ENCODE measurements at places on chromosomes 5 and 9.

- DNase-seq: no peak
Measured at GRCh38 chr5:172548981-172549687, 91.9 kb upstream of the NEURL1B start.

DNA sequence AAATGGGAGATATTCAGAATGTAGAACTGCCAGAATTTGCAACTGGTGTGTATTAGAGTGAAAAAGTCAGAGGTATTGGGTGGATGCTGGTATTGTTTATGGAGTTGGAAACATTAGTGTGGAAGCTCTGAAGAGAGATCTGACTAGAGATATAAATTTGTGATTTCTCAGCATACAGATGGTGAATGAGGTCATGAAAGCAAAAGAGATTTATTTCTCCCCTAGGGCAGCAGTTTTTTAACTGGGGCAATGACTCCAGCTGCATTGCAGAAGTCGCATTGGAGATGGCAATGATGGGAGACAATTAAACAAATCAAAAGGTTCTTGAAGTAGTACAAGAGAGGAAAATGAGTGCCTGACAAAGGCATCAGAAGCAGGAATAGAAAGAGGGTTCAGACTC is 64.9 kb downstream of the CETN3 start:
- no peak for DNase-seq

GRCh38 chr5:73393611-73394489 is 54.7 kb downstream of the FOXD1 start:
- DNase-seq: no peak

DNA sequence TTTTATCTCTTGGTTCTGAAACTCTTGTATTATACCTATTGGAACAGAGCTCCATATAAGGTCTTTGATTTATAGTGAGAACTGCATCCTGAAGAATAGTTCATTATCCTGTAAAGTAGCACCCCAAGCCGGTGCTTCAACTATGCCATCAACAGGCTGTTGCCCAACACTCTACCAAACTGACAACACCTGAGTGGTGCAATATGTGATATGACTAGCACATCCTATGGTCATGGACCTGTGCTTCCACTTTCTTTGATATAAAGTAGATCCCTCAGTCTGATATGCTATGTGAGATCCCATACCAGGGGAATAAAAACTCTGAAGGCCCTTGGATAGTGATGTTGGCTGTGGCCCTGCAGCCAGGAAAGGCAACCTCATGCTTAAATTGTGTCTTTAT is 15.8 kb downstream of the CSF2 start:
- DNase-seq: no peak

- no peak for DNase-seq
Measured at GRCh38 chr5:136004436-136004835, 24.4 kb upstream of the TGFBI start.

DNA sequence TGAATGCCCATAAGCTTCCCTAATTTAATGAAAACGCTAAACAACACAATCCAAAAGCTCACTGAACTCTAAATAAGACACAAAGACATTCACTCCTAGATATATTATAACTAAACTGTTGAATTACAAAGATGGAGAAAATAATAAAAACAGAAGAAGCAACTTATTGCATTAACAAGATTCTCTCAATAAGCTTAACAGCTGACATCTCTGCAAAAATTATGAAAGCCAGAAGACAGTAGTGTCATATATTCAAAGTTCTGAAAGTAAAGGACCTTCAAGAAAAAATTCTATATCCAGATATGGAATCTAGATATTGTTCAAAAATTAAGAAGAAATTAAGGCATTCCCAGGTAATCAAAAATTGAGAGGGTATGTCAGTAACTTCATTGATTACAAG is 957.8 kb upstream of the TYRP1 start:
- DNase-seq: no peak

DNA sequence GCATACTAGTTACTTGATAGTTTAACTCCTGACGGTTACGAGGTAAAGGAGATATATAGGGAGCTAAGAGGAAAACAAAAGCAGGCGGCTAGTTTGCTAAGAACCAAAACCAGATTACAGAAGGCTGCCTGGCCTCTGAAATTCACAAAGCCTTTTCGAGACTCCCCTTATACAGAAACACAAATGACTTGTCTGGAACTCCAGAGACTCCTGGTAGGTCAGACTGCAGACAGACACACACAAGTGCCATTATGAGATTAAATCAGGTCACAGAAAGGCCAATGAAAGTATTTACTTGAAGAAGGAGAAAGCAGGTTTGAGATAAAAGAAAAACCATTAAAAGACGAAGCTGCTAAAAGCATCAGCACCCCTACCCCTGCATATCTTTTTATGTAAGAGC is 142.5 kb upstream of the LRRTM2 start:
- no peak for DNase-seq

DNA sequence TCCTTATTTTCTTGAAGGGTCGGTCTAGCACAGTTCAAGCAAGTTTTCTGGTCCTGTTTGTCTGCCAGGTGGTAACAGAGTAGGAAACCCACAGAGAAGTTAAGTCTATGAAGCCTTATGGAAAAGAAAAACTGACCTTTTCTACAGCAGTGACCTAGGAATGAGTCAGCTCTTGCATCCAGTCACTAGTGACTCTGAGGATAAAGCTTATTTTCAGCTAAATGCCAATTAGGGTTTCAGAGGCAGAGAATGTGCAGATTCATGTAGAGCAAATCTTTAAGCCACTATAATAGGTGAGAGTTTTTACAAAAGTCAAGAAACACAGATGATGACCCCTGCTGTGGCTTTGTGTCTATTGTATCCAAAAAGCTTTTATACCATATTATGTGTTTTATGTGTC is 100.7 kb downstream of the CWC27 start:
- DNase-seq: peak; percentile 48

DNA sequence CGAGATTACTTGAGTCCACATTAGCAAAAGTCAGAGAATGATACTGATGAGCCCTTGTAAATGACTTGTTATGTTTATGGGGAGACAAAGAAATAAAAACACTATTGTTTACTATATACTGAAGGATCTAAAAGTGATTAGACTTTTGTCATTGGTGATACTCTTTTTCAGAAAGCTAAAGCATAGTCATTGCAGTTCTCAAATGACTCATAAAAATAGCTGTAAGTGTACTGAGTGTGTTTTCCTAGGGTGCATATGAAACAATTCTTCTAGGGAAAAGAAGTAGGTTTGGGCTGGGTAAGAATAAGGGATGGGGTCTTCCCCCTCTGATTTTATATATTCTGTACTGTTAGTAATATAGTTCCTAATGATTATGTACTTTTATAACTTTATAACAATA is 32.6 kb downstream of the WDR36 start:
- no peak for DNase-seq

- DNase-seq: no peak
Measured at GRCh38 chr9:122058709-122059108, 34.4 kb downstream of the TTLL11 start.

DNA sequence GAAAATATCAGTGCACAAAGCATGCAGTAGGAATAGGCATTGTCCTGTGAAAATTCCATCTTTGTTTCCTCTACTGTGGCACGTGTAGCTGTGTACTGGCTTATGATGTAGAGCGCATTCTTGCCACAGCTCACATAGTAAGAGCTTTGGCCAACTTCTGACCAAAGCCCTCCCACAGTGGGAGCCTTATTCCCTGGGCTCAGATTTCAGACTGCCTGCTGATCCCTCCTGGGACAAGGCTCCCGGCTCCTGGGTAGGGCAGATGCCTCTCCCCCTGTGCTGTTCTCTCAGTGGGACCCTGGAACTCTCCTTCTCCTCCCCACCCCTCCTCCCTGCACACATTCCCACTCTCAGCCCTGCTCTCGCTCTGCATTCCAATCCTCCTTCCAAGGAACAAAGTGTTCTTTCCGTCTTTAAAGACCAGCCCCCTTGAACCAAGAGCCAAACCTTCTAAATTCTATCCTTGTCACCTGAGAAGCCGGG is 17.5 kb downstream of the LCP2 start:
- DNase-seq: no peak

- DNase-seq: no peak
Measured at GRCh38 chr5:78500871-78501270, 140.5 kb downstream of the SCAMP1 start.

DNA sequence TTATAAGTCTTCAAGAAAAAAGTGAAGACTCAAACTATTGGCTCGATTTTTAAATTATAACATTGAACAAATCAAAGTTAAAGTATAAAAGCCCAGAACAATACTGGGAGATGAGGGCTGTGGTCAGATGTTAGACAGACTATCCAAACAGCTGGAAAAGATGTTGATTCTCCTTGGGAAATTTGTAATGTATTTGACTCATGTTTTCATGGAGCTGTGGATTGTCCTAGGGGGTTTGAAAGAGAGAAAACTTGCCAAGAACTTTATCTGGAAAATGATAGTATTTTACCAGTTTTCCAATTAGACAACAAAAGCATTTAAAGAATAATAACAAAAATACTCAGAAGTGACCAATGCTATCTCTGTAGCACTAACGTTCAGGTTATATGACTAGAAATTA is 339.2 kb downstream of the ARL15 start:
- DNase-seq: no peak

DNA sequence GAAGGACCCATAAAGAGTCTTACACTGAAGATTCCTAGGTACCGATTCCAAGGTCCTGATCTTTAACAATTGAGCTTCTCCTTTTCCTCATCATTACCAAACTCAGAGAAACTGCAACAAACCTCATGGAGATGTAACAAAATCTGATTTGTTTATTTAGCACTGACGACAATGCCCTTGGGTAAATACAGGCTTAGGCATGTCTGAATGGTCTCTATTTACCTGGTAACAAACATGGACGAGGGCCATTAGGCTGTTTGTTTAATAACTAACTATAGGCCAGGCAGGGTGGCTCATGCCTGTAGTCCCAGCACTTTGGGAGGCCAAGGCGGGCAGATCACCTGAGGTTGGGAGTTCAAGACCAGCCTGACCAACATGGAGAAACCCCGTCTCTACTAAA is 333.3 kb downstream of the AGTPBP1 start:
- no peak for DNase-seq

GRCh38 chr5:98109561-98110006 is 663.9 kb upstream of the RGMB start:
- no peak for DNase-seq

- no peak for DNase-seq
Measured at GRCh38 chr9:136867917-136868316, 1.8 kb upstream of the EDF1 start.

- DNase-seq: no peak
Measured at GRCh38 chr9:74499770-74500583, 2.8 kb downstream of the RORB start.

DNA sequence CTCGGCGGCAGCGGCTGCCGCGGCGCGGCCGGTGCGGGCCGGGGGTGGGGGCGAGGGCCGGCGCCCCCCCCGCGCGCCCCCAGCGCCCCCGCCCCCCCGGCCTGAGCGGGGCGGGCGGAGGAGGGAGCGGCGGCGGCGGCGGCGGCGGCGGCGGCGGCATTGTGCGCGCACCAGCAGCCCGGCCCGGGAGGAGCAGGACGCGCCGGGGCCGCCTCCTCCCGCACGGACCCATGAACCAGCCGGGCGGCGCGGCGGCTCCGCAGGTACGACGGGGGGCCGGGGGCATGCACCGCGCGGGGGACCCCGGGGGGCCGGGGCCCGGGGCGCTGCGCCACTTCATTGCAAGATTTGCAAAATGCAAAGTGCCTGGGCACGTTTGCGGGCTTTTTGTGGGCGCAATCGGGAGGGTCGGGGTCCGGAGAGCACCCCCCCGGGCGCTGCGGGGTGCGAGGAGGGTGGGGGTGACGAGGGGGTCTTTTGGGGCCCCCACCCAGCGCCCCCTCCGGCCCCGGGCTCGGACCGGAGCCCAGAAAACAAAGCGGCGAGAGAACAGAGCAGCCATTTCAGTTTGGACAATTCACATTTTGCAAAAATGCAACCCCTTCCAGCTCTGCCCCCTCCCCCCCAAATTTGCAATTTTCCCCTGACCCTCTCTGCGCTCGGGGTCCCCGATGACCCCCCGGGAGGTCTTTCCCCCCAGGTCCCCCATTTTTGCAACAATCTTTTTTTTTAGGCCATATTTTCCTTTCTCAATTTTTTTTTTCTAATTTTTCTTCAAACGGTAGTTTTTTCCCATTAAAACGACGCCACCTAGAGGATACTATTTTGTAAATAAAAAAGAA is at the start of gene ZNF618:
Gene ZNF618 (plus strand): TSS at position 159 of the 842 bp plus-strand sequence. CDS start 72 bp downstream, at position 231.
- peak; percentile 21 for DNase-seq

All from HAP-1 (cell line).